DMS 273 treated with DMSO at 0.1 percent for 48 hours (cell line): ENCODE measurements at places on chromosomes 2 and 18.

DNA sequence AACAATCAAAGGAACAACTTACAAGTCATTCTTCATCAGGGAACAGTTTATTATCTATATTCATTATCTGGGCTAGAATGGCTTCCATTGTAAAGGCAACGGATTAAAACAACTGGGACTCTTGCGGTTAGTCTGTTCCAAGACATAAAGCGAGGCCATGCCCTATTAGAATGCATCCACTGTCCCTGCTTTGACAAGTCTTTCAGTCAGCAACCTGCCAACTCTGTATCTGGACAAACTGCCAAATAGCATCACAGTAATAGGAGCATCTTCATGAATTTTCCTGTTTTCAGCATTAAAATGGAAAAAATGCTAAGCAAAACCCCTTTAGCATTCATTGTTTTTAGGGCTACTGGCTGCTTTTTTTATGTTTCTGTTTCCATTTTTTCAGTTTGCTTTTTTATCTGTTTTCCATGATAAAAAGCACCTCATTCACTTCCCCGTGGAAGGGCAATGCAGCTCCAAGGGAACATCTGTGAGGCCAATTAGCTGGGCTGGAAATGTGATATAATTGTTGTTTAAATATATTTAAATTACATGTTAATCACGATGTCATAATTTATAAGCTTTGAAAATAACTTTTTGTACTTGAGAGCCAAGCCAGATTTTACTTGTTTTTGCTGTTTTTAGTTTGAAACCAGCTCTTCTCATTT, 834.3 kb downstream of the CPS1 start:
- DNase-seq, result no peak

GRCh38 chr2:23350041-23350791, 34.8 kb upstream of the KLHL29 start:
- DNase-seq, result no peak

- DNase-seq, result peak; percentile 65
Observed at GRCh38 chr2:156334496-156335478, 2.3 kb upstream of the NR4A2 start.

- no peak for DNase-seq
Observed at GRCh38 chr2:30180226-30180625, 33.4 kb downstream of the YPEL5 start.

DNA sequence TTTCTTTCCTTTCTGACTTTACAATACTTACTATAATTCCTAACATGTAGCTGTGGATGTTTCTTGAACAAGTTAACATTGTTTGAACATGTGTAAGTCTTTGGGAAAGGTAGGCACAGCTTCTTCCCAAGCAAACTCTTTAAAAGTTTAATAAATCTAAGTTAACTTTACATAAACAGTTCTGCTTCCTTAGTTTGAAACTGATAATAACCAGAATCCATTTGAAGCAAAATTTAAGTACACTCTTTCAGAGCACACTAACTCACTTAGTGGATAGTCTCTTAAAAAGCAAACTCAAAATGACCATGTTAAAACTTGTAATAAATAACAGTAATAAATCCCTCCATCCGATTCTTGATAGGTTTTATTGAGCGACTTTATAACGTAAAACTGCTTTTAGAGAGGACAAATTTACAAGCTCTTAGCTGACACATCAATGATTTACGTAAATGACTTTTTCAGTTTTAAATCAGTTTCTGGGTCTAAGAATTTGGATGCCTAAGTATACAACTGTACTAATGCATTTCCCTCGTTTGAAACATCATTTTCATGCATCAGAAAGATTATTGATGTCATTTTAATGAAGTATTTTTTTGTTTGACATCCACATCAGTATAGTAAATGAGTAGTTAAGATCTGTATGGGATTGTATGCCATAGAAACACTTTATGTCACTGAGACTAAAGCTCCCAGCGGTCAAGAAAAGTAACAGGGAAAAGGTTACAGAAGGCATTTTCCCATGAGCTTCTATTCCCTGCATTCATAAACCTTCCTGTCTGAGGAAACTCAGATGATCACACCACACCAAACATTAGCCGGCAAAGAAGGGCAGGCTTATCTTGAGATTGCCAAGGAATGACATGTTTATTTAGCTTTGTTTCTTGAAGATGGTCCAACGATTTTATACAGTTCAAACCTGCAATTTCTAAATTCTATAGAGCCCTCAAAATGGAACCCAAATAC, 67.5 kb downstream of the PDE1A start:
- no peak for DNase-seq

- DNase-seq, result no peak
Observed at GRCh38 chr18:32439802-32440201, 30.9 kb downstream of the GAREM1 start.

- no peak for DNase-seq
Observed at GRCh38 chr2:96679848-96680247, 37.3 kb downstream of the FER1L5 start.

DNA sequence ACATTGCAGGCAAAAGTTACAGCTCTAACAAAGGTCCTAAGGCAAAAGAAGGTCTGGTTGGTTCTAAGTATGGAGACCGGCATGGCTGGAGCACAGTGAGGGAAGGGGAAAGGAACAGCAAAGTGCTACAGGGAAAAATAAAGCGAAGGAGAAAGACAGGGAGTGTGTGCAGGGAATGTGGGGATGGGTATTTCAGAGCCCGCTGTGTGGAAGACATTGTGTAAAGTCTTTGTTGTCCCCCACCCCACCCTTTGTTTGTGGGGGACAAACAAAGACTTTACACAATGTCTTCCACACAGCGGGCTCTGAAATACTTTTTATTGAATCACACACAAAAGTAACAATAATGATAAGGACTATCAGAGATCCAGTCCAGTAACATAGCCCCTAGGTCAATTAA, 28.9 kb upstream of the C2orf15 start:
- no peak for DNase-seq

DNA sequence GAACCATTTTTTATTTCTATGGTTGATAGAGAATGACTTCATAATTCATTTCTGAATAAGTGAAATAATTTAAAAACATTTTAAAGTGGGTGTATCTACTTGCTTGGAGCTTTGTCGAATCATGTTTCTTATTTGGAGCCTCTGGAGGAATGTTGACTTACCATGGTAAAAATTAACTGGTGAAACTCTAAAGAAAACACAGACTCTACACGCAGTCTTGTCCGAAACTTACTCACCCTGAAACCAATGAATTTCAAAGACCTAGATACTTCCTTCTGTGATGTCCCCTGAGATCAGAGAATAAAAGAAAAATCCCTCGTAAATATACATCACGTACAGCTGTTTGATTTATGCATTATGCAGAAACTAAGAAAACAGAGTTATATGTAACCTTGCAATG, 665.2 kb upstream of the NRXN1 start:
- no peak for DNase-seq

- no peak for DNase-seq
Observed at GRCh38 chr18:38358805-38359657, 793.4 kb upstream of the CELF4 start.

DNA sequence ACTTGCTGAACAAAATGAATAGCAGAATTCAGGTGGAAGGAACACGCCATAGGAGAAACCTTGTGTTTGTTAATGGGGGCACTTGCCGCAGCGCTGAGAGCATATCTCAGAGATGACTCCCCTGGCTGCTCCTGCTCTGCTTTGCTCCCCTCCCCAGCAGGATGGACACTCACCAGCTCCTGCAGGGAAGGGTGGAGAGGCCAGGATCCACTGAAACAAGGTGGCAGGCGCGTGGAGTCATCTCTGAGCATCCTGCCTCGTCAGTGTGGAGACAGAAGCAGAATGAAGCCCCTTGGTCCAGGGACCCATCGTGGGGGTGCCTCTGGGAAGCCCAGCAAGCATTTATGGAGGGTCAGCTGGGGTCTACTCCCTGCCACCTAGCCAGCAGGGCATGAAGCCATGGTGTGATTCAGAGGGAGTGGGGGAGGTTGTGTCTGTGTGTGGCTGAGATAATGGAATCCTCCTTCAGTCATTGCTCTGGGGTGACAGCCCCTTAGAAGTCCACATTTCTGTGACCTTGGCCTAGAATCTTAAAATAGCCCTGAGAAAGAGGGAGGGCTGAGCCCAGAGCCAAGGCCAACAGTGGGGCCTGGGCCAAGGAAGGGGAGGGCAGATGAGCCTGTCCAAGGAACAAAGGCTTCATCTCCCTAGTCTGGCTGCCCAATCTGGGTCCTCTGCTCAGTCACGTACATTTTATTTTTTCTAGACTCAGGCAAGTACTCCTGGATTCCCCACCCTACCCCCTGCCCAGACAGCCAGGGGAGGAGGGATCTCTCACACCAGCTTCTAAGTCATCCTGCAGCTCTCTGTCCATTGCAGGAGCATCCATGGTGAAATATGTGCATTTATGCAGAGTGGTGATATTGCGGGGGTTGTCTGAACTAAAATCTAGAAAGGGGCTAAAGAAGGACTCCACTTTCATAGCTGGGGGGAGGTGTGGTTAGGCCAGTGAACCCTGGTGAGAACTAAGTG, 215.4 kb downstream of the ZBTB7C start:
- DNase-seq, result no peak

GRCh38 chr2:45237850-45238542, 228.7 kb upstream of the SIX2 start:
- DNase-seq, result no peak

- DNase-seq, result no peak
Observed at GRCh38 chr2:96341641-96342040, 6.1 kb downstream of the NCAPH start.

DNA sequence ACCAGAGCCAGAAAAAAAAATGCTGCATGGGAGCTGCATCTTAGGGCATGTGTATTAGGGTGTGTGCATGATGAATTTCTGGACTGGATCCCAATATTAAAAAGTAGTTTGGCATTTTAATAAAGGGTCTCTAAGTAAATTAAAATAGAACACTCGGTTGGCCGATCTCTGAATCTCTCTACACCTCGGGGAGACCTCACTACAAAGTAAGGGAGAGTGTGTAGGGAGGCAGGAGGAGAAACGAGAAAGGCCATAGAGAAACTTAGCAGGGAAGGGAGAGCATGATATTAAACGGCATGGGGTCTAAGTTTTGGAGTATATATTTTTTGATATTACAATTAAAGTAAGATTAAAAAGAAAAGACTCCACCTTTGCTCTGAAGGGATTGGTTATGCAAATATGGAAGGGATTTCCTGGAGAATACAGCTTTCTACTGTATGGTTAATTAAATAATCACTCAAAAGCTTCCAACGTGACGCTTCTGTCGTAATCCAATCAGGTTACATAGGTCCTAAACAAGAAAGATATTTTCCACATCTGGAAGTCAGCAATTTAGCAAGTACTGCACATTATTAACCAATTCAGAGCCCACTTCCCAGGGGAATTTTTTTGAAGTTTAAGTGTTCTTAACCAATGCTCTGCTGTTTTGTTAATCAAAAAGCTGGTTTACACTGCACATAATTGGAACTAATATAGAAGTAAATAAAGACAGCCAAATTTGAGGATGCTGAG, 1.0 kb upstream of the ZEB2 start:
- no peak for DNase-seq

- DNase-seq, result no peak
Observed at GRCh38 chr2:195559431-195559914, 97.6 kb upstream of the SLC39A10 start.

DNA sequence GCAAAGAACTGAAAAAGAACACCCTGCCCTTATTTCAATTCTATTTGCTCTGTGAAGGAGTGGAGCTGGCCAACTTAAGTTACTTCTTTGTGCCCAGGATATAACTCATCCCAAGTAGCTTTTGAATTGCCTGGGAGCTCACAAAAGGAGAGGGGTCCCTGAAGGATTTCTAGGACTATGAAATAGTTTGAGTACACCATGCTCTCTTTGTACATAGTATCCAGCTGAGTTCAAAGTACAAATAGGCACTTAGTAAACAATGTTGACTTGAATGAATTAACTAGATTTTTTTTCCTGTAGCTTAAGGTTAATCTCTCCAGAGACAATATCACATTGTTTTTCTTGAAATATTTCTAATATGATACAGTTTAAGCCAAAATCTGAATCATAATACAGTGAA, 47.7 kb downstream of the ZC3H15 start:
- no peak for DNase-seq
